NCI-H2081 (cell line): ENCODE measurements at places on chromosomes 1 and 21.

- DNase-seq: no peak
Observed at GRCh38 chr1:107294686-107295085, 153.8 kb downstream of the NTNG1 start.

GRCh38 chr1:84301004-84301784, at the start of gene SAMD13:
TSS of gene SAMD13 (plus strand) at chr1:84301708. CDS start at chr1:84303235, 1,527 bp downstream.
- DNase-seq: peak; percentile 87

GRCh38 chr1:5734996-5735395, 257.2 kb downstream of the NPHP4 start:
- no peak for DNase-seq

GRCh38 chr21:27371115-27371974, 404.5 kb upstream of the ADAMTS5 start:
- DNase-seq: no peak

GRCh38 chr1:6475381-6476133, 9.6 kb upstream of the TNFRSF25 start:
- peak; percentile 74 for DNase-seq

- DNase-seq: no peak
Observed at GRCh38 chr1:242089911-242090310, 91.0 kb upstream of the MAP1LC3C start.

GRCh38 chr1:180040034-180040433, 85.4 kb downstream of the CEP350 start:
- no peak for DNase-seq

GRCh38 chr1:204441558-204441957, 29.9 kb upstream of the PPP1R15B start:
- no peak for DNase-seq

DNA sequence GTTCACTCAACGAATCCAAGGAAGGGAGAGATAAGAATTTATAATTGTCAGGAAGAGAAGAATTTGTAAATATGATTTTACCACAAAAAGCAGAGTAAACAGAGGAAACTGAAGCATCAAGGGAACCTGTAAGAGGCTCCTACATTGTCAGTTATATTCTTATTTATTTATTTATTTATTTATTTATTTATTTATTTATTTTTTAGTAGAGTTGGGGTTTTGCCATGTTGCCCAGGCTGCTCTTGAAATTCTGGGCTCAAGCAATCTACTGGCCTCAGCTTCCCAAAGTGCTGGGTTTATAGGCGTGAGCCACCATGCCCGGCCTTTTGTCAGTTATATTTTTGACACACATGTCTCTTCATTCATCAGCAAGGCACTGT, 47.1 kb downstream of the FCRL3 start:
- DNase-seq: no peak

DNA sequence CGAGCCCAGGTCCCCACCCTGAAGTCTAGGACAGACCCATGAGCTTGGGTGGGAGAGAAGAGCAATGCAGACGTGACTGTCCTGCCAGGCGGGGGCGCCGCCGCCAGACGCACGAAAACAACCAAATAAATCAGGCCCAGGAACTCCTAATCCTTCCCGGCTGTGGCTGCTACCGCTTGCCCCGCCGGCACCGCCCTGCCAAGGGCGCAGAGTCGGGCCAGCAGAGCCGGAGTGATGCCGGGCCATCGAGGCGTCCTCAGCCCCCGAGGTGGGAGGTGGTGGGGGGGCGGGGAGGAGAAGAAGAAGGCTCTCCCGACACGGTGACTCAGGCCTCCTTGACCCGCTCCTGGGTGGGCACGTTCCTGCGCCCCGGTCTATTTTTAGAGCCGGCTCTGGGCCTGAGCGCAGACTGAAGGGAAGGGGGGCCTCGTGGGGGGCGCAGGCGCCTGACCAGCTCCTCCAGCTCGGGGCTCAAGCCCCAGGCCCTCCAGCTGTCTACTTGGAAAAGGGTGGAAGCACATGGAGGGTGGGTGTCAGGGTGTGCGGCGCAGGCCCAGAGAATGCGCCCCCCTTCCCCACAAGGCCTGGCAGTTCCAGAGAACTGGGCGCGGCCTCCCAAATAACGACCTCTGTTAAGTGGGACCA, 10.7 kb upstream of the COL16A1 start:
- no peak for DNase-seq
